Osteoblast (primary cell): ENCODE measurements at places on chromosomes 1 and 21. TPM values are rescaled to one million over a fixed set of nuclear protein-coding genes. Genes with fewer than 3 reads are reported as not detected.

- DNase-seq: peak; percentile 100
Observed at GRCh38 chr1:2525920-2526823, at the start of gene PANK4. PANK4 (minus strand) TSS chr1:2526596; CDS start chr1:2526587, 9 bp downstream.

DNA sequence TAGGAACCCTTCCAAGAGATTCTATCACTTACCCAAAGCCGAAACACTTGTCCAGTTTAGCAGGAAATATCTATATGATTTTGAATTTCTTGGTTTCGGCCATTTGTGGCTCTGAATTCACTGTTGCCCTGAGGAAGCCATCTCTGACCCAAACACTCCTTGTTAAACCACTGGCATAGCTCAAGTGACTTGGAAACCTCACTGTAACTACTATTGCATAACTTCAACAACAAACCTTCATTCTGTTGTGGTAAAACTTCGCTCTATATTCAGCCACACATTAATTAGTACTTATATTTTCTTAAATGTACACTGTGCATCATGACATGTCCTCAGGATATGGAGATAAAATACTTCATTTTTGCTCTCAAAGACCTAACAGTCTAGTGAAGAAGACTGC lies 63.2 kb downstream of the ST6GALNAC3 start:
- no peak for DNase-seq

The MTFR1L gene
- 46.6 and 47.4 TPM in 2 replicates for total RNA-seq

DNA sequence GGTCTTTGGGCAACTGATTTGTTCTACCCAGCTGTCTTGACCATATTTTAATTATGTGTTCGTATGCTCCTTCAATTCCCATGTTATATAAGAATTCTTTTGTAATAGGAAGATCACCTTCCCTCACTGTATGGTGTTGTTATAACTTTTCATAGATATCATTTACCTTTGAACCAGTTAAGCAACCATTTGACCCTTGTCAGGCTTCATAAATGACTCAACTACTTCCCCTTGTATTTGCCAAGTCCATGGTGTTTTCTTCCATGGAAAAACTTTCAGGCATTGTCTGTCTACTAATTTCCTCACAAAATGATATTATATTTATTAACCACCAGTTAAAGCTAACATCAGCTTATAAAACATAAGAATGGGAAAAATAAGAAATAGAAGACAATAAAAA lies 5.1 kb downstream of the BPNT1 start:
- no peak for DNase-seq

The KCNT2 gene
- total RNA-seq: 6.2 and 10.5 TPM in 2 replicates

- DNase-seq: no peak
Observed at GRCh38 chr1:15712168-15712567, 23.9 kb upstream of the SLC25A34 start.
